ENCODE measurements at places on chromosomes 6 and 20.

GRCh38 chr6:35665573-35665972 lies 23.1 kb downstream of the FKBP5 start:
- no peak for DNase-seq

- DNase-seq, result no peak
Observed at GRCh38 chr6:83873869-83874268, 14.4 kb downstream of the CYB5R4 start.

GRCh38 chr6:17962436-17963031 lies 24.9 kb downstream of the KIF13A start:
- peak; percentile 13 for DNase-seq

DNA sequence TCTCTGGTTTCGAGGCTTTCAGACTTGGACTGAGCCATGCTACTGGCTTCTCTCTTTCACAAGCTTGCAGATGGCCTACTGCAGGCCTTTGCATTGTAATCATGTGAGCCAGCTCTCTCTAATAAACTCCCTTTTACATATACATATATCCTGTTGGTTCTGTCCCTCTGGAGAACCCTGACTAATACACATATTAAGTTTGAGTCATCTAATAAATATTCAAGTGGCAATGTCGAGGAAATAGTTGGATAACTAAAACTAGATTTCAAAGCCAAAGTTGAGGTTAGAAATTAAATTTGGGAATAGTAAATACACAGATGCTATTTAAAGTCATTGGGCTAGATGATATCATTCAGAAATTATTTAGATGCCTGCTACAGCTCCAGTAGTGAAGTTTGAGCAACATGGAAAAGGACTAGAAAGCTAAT lies 1343.4 kb downstream of the GRIK2 start:
- DNase-seq, result no peak

DNA sequence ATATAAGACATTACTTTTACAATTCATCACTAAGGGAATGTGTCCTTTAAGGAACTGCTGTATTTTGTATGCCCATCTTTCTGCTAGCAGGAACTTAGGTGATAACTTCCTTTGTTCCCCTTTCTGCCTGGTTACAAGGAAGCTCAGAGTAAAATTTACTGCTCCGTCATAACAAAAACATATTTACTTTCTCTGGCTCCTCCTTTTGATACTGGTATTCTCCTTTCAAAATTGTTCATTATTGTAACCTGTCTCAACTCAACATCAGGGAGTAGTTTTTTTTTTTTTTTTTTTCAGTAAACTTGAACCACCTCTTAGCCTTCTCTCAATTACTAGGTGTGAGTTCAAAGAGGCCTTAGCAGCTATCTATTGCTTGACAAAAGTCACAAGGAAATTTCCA lies 37.1 kb downstream of the RIPOR2 start:
- DNase-seq, result no peak

DNA sequence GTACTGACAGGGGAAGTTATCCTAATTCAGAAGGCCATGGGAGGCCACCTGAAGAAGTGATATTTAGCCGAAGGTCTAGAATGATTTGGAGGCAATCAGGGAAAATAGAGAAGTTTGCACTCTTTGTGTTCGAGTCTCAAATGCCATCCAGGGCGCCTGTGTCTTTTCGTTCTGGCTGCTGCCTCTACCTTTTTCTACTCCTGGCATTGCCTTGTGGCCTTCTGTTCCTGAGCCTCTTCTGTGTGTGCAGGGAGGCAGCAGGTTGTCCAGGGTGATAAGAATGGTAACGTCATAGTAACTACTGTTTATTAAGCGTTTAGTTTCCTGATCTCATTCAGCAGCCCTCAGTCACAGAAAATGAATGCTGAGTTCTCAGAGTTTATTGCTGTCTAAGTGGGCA lies 252.1 kb downstream of the FARS2 start:
- no peak for DNase-seq

- no peak for DNase-seq
Observed at GRCh38 chr20:1874450-1875182, 20.6 kb upstream of the SIRPA start.

DNA sequence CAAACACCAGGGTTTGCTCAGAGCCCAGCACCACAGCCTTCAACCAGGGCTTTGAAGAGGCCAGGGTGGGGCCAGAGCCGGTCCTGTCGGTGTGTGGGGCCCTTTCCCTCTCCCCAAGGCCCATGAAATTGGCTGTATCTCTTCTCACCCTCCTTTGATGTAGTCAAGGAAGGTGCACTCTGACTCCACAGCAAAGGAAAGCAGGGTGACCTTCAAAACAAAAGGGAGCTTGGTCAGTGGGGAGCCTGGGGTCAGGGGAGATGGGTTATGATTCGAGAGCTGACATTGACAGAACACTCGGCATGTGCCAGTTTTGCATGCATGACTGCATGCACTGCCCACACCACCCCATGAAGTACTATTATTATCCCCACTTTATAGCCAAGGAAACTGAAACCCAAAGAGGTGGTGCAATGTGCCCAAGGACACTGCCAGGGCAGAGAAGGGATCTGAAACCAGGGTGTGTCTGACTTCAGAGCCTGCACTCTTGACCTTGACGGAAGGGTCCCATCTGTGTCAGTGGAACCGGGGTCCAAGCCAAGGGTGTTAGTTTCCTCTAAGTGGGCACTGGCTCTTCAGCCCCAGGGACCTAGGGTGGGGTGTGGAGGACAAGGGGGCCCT lies 55.4 kb downstream of the RAB44 start:
- DNase-seq, result no peak

DNA sequence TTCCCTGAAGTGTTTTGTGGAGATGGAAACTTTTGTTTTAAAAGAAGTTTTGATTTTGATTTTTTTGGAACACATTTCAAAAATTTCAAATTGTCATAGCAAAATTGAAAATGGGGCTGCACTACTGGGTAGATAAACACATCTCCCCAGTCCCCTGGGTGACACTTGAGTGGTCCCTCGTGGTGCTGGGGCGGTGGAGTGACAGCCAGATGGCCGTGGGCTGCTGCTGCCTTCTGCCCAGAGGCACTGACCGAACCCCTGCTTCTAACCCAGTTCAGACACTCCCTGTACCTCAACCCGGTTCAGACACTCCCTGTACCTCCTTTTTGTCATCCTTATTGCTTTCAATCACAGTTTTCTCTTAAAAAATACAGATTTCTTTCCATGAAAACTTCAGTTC lies 69.9 kb upstream of the SYNJ2 start:
- no peak for DNase-seq

GRCh38 chr6:81793821-81794475 lies 41.5 kb upstream of the TENT5A start:
- no peak for DNase-seq

GRCh38 chr6:31042806-31043205 lies 32.5 kb downstream of the MUC22 start:
- DNase-seq, result peak; percentile 36

- no peak for DNase-seq
Observed at GRCh38 chr6:6503191-6503590, 85.3 kb upstream of the LY86 start.

DNA sequence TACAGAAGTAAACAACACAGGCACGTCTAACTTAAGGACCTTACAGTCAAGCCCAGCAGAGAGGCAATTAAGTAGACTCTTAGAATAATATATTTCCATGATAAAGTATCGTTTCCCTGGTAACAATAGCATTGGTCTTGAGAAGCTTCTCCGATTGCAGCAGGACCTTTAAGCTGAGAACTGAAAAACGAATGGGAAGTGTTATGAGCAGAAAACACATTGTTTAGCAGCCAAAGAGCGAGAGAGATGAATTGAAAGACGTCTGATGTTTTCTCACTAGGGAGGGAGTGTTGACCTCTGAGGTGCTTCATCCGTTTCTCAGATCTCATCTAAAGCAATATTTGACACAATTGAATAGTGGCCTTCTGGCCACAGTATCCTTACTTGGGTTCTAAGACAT lies 855 bp downstream of the BYSL start:
- peak; percentile 21 for DNase-seq

GRCh38 chr6:157017861-157018260 lies 240.7 kb downstream of the ARID1B start:
- DNase-seq, result no peak

- no peak for DNase-seq
Observed at GRCh38 chr20:24211972-24212371, 223.4 kb upstream of the GGTLC1 start.

DNA sequence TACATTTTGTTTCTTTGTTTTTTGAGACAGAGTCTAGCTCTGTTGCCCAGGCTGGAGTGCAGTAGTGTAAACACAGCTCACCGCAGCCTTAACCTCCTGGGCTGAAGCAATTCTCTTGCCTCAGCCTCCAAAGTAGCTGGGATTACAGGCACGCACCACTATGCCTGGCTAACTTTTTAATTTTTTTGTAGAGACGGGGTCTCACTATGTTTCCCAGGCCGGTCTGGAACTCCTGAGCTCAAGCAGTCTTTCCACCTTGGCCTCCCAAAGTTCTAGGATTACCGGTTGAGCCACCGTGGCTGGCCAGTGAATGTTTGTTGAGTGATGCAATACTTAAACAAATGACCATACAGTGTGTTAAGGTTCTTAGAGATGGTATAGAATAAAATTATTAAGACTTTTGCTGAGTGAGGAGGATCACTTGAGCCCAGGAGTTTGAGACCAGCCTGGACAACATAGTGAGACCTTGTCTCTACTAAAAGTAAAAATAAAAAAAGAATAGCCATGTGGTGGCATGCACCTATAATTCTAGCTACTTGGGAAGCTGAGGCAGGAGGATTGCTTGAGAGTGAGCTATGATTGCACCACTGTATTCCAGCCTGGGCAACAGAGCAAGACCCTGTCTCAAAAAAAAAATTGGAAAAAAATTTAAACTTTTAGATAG lies 13.4 kb downstream of the CEP250 start:
- DNase-seq, result no peak

GRCh38 chr6:4896401-4896800 lies 107.4 kb downstream of the RPP40 start:
- DNase-seq, result no peak

DNA sequence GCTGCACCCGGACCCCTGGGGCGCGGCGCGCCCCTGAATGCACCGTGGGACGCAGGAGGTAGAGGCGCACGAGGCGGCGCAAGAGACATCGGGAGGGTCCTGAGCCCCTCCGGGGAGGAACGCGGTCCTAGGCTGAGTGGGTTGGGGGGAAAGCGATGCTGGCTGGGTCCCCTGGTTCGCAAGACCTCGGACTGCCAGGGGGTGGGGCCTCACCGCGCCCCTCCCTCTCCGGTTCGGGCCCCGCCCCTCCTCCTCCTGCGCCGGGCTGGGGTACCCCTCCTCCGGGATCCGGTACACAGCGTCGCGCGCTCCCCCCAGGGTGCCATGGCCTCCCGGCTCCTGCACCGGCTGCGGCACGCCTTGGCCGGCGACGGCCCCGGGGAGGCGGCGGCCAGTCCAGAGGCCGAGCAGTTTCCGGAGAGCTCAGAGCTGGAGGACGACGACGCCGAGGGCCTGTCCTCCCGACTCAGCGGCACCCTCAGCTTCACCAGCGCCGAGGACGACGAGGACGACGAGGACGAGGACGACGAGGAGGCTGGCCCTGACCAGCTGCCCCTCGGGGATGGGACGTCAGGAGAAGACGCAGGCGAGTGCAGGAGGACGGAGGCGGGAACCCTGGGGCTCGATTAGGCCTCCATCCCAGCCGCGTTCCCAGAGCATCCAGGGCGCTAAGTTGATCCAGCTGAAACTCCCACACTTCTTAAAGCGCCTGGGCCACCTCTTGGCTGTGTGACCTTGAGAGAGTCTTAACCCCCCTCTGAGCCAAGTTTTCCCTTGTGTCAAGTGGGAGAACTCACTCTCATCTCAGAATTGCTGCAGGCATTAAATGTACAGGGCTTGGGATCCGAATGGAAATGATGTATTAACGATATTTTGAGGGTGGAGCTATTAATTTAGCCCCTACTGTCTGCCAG lies 541 bp downstream of the SNX21 start:
- DNase-seq, result peak; percentile 69

GRCh38 chr6:4913705-4914419 lies 90.0 kb downstream of the RPP40 start:
- DNase-seq, result peak; percentile 21

- no peak for DNase-seq
Observed at GRCh38 chr20:49513009-49513408, 30.5 kb upstream of the KCNB1 start.

DNA sequence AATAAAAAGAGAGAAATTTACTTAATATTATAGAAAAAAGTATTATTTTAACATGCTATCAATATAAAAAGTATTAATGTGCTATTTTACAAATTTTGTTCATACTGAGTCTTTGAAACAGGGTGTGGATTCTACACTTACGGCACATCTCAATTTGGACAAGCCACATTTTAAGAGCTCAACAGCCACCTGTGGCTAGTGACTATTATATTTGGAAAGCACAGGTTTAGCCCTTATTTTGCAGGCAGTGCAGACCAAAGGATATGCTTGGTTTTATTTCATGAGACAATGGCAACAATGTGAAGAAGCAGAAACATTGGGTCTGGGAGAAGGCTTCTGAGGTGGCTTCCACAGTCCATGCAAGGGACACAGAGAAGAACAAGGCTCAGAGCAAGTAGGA lies 74.6 kb downstream of the BACH2 start:
- DNase-seq, result no peak

- DNase-seq, result no peak
Observed at GRCh38 chr20:63323357-63323981, 30.5 kb downstream of the COL20A1 start.

DNA sequence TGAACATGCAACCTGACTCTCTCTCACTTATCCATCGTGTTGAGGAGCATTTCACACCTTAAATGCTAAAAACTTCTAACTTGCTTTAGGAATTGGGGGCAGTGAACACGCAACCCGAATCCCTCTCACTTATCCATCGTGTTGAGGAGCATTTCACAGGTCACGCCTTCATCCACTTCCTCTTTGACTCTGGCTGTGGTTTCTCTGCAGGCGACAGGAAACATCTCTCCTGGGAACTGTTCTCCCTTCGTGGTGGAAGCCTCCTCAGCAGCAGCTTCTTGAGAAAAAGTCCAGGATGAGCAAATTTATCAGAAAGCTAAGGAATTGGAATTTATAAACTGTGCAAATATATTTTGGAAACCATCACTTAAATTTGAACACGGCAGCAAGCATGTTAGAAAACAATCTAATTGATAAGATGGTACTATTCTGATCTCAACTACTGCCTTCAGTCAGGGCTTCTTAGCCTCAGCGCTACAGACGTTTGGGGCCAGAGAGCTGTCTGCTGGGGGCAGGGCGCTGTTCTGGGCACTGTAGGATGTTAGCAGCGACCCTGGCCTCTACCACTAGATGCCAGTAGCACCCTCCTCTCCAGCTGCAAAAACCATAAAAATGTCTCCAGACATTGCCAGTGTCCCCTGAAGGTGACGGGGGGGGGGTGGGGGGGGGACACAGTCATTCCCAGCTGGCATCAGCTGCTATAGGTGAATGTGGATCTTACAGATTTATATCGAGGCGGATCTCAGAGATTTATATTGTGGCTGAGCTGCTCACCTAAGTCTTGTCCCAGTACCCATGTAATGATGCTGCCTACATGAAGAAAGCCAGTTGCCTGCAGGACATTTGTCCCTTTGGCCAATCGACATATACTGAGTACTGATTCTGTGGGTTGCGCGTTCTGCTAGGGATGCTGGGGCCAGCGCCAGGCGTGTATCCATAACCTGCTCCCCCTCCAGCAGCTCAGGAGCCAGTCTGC lies 26.2 kb downstream of the CTCFL start:
- DNase-seq, result peak; percentile 38

DNA sequence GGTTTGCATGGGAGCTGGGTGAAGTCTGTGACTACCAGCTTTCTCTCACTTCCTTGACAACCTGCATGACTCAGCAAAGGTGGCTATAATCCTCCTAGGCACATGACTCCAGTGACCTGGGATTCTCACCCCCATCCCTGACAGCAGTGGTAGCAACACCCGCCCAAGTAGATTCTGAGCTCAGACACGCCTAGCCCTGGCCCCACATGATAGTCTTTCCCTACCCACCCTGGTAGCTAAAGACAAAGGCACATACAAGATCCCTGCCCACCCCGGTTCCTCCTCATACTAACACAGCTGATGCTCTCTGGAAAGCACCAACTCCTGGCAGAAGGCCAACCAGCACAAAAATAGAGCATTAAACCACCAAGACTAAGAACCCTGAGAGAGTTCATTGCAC lies 25.9 kb upstream of the CRISP1 start:
- DNase-seq, result no peak
